ENCODE measurements at places on chromosomes 12 and 14. TPM values are rescaled to one million over a fixed set of nuclear protein-coding genes. Genes with fewer than 3 reads are reported as not detected.

The RAB15 gene
- total RNA-seq, result 2.6 TPM

The SOX5 gene
- 6.8 TPM for total RNA-seq

The TEAD4 gene
- 7.6 TPM for total RNA-seq

The OTX2 gene
- total RNA-seq, result not detected

The INHBC gene
- total RNA-seq, result not detected

The OR6C3 gene
- total RNA-seq, result not detected

The CLBA1 gene
- 11.1 TPM for total RNA-seq

The CLEC14A gene
- total RNA-seq, result 2.5 TPM

The RASSF9 gene
- total RNA-seq, result 0.93 TPM

The TAS2R50 gene
- 4.7 TPM for total RNA-seq

The IAPP gene
- total RNA-seq, result not detected

The KRT83 gene
- not detected for total RNA-seq

The IQSEC3 gene
- under 0.01 TPM for total RNA-seq

The TTC6 gene
- not detected for total RNA-seq

The P3H3 gene
- 90.6 TPM for total RNA-seq

The PRB2 gene
- not detected for total RNA-seq

The FKBP4 gene
- total RNA-seq, result 38.2 TPM

The SLC5A8 gene
- total RNA-seq, result not detected

The HSPB8 gene
- 24.6 TPM for total RNA-seq

The GNB3 gene
- 1.6 TPM for total RNA-seq

The TMEM260 gene
- total RNA-seq, result 11.7 TPM

The MSI1 gene
- not detected for total RNA-seq

The RIN3 gene
- total RNA-seq, result 2.7 TPM

The CLEC1B gene
- total RNA-seq, result not detected

The FIGNL2 gene
- total RNA-seq, result under 0.01 TPM

The SLC24A4 gene
- not detected for total RNA-seq
